ENCODE measurements at places on chromosomes 5 and 9.
A peak's percentile ranks its signal among the peaks of the same experiment; 100 is the strongest.

- DNase-seq = no peak
These were observed 1157.9 kb downstream of the TAF11L14 start for GRCh38 chr5:18792145-18792544.

DNA sequence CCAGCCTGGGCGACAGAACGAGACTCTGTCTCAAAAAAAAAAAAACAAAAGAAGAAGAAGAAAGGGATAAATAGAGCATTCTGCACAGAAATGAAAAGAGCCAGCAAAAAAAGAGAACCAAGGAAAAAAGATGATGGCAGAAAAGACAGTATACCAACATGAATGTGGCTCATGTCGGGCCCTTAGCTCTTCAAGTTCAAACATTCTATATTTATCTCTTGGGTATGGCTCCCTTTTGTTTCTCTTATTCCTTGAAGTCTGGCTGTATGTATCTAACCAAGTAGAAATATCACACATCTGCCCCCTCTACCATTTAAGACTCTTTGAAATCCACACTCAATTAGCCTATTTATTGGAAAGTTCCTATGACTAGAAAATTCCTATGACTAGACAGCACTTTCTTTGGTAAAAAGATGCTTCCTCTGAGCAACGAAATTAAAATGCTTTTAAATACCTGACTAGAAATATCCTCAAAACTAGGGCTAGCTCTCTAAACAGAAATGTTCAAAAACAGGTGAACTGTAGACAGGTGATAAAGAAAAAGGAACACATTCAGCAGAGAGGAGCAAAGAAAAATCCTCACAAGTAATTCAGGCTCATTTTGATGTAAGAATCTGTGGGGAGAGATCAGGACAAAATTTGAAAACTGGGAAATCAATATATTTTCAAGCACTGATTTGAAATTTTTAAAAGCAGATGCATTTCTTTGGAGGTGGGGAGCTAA, 2.6 kb downstream of the SELENOP start:
- no peak for DNase-seq

DNA sequence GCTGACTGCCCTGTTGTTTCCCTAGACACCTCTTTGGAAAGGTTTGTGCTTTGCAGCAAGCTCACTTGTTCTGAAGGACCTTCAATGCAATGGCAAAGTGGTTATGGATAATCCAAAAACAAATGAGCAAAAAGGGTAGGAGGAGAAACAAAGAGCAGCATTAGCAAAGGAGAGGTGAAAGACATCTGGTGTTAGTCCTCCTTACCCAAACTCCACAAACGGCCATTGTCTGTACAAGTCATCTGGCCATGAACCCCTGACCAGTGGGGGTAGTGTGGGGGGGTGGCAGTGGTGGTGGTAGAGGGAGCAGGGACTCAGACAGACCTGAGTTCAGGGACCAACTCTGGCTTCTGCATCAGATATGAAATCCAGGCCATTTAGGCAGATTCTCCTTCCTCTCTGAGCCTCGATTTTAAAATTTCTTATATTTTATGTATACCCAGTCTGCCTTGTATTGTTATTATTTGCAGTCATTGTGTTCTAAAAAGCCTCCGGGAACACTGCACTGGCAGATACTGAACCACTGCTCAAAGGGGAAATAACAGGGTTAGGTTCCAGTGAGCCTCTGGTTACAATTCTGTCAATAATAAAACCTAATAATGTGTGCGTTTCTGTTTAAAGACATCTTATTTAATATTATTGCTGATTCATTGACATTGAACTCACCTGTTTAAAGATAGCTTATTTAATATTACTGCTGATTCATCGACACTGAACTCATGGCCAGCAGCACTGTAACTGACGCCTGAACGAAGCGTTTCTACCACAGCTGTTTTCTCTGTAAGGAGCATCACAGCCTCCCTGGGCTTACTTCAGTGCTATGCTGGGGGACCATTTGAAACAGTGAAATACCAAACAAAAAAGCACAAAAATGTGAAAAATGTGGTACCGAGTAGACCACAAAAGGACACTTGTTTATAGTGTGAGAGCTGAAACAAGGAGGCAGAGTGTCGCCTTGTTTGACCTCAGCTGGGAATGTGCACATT, 156.0 kb downstream of the SEC61B start:
- DNase-seq = no peak

DNA sequence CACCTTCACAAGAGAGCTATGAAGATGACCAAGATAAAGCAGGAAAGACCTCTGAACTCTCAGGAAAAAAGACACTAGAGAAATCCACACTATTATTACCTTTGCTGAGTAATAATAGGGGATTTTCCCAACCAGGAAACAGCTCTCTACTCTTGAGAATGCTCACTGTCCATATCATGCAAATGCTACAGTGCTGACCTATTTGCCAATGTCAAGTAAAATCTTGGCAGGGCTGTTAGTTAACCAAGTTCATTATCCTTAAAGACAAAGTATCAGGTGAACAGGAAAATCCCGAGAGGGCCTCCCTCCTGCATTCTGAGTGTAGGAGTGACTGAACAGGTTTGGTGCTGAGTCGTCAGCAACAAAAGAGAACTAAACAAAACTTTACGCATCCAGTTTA, 306.6 kb downstream of the ACTL7B start:
- DNase-seq = no peak

DNA sequence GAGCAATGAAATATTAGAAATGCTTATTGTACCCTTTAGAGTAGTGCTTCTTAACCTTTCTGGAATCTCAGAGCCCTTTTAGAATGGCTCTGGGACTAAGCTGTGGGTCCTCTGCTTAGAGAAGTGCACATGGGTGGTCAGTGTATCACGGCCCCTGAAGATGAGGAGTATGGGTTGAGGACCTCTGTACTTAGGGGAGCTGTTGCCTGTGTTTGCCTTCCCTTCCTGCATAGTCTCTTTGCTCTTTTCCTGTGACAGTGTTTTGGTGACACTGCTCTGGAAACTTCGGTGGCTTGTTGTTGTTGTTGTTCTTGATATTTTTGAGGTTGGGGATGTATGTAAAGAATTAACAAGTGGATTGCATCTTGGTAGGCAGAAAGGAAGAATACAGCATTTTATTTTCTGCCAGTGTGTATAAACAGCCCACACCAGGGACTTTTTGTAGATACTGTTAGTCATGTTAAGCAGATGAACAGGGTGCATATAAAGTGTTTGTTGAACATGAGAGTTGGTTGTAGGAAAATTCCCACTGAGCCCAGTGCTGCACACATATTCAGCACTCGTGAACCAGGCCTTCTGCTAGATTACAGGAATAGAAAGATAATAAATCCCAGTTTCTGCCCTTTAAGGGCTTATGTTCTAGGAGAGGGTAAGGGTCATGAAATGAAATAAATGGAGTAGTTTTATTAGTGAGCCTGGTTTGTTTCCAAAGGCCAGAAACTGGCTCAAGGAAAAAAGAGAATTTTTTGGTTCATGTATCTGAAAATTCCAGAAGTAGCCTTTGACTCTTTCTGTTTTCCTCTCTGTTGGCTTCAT, 199.7 kb downstream of the ARHGAP26 start:
- DNase-seq = no peak

- DNase-seq = peak; percentile 50
These were observed 6.7 kb upstream of the WNT8A start for GRCh38 chr5:138077064-138077696.

- no peak for DNase-seq
These were observed 1.4 kb downstream of the MYO10 start for GRCh38 chr5:16934677-16935153.

- no peak for DNase-seq
These were observed 36.5 kb downstream of the RGS3 start for GRCh38 chr9:113499876-113500497.

- no peak for DNase-seq
These were observed 31.8 kb downstream of the AMBP start for GRCh38 chr9:114046237-114046755.

GRCh38 chr9:106286249-106286648, 576.7 kb upstream of the ZNF462 start:
- DNase-seq = peak; percentile 36

GRCh38 chr5:78647838-78648358, 674 bp downstream of the LHFPL2 start:
- DNase-seq = peak; percentile 22

DNA sequence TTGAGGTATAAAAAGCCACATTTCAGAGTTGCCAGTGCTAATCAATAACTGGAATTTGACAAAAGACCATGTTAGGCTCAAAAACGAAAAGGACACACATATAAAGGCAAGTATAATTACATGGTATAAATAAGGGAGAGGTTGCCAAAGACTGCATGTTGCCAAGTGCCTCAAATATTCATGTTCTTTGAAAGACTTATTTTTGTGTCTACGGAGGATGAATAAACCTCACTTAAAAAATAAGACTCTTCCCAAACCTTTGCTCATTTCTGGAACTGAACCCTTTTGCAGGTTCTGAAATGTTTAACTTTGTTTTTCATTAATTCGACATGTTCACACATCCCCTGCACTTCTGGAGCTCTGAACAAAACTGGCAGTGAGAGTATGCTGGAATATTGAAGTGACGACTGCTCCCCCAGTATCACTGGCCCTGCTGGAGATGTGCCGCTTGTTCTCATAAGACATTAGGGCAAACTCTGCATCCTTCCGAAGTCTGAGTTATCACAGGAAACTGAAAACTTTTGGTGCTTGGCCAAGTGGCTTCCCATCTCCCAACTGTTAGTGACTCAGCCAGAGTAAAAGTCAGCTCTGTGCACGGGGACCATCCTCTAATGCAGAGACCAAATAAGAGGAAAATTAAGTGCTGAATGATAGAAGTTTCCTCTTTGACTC, 336.8 kb downstream of the GLIS3 start:
- no peak for DNase-seq

GRCh38 chr9:125700791-125701190, 6.2 kb downstream of the MAPKAP1 start:
- DNase-seq = no peak

GRCh38 chr5:55101556-55102276, 730 bp upstream of the GZMA start:
- DNase-seq = no peak

DNA sequence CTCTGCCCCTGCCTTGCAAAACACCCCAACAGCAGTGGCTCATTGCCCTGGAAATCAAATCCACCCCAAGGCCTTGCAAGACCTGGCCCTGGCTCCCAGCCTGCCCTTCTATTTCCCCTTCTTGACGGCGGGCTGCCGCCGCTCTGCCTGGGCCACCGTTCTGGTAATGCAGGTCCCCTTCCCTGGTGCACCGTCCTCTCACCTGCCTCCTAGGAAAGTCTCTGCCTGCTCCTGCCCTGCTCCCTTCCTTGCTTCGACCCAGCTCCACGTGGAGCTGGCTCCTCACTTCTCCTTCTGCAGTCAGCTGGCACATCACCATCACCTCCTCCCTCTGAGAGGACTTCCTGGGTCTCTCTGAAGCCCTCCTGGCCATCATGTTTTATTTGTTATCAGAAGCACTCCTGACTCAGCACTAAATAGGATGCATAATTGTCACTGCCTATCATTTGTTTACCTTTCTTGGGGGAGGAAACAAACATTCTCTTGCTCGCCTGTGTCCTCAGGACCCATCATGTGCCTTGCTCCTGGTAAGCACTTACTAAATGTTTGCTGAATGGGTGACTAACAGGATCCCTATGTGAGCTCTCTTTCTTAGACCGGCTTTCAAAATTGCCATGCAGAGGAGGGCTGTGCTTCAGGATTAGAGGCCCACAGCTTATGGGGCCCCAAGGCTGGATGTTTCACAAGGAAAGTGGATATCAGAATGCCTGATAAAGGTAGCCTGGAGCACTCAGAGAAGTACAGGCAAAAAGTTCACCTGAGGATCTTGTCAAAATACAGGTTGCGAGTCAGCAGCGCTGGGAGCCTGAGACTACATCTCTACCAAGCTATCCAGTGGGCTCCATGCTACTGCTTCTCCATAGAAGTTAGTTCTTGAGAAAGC, 19.6 kb upstream of the C5orf47 start:
- DNase-seq = no peak

- no peak for DNase-seq
These were observed 1.7 kb downstream of the POLR3G start for GRCh38 chr5:90476391-90476790.

DNA sequence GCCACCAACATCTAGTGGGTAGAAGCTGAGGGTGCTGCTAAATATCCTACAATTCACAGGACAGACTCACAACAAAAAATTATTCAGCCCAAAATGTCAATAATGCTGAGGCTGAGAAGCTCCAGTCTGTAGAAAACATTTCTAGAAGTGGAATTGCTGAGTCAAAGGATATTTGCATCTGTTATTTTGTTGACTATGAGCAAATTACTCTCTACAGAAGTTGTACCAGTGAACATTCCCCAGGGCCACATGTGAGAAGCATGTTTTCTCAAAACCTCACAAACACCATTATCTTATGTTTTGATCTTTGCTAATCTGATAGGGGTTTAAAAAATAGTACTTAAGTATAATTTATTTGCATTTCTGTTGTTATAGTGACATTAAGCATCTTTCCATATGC, 15.4 kb downstream of the ITK start:
- DNase-seq = no peak

GRCh38 chr9:83419961-83420360, 118.2 kb downstream of the FRMD3 start:
- DNase-seq = peak; percentile 10

DNA sequence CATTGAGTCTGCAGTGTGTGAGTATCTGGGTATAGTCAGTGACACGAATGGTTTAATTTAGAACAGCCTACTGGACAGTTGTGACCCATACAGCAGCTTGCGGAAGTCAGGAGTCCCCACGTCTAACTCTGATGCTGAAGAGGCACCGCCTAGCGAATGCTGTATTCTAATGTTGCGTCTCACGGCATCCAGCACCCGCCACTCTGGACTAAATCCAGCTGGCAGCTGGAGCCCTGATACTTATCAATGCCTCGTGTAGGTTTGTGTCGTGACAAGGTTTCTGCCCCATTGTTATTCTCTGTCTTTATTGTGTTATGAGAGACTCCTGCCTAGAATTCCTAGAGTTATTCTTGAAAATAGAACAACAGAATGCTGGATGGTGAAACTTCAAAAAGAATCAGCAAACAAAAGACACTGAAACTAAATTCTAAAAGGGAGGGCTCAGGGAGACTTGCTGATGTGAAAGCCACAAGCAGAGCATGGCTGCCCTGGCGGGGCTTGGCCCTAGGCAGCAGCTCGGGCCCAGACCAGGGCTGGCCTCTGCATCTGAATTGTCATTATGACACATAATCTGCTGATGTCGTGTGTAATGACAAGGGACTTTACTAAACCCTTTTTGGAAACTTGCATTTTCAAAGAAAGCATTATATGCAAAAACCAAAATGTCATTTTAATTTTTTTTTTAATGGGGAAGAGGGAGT, 123.5 kb upstream of the ICE1 start:
- no peak for DNase-seq

DNA sequence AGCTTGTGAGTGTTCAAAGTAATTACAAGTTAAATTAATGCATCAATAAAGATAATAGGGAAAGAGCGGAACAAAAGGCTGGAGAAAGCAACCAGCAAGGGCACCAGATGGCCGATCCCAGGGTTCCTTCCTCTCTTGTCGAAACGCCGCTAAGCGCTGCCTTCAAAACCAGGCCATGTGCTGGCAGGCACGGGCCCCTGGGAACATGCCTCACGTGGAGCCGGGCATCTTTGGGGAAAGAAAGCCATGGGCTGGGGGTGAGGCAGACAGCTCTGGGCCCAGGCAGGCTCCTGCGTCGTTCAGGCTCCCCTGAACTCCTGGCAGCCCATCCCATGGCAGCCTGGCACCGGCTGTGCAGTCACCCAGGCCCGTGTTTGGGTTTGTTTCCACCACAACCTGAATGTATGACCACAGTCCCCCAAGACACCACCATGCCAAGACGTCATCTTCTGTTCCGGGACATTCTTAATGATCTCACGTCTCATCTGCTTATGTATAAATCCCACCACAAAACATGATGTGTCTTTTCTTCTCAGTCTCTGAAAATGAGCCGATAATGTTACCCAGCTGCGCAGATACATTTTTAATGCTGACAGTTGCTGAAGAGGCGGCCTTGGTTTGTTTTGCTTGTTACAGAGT, 110.4 kb upstream of the SARDH start:
- peak; percentile 57 for DNase-seq
